Hematopoietic multipotent progenitor cell treated with erythropoietin and hydrocortisone succinate and interleukin-3 and kit ligand, for 17 days (in vitro differentiated cells): ENCODE measurements at places on chromosomes 5 and 9.

GRCh38 chr9:83013867-83014605, 48.9 kb downstream of the RASEF start:
- no peak for DNase-seq

DNA sequence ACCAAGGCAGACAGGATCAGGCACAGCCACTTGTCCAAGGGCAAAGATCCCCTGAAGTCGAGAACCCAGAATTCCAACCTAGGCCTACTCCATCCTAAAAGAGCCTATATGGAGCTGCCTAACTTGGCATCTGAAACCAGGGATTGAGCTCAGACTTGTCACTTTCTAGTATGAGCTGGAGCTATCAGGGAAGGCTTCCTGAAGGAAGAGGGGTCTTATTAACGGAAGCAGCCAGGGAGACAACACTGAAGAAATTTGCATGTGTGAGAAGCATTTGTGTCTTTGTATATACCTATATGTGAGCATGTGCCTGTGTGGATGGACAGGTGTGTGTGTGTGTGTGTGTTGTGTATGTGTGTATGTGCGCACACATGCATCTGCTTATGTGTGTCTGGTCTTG, 4.7 kb upstream of the AQP7 start:
- no peak for DNase-seq

GRCh38 chr5:89374818-89375521, 492.0 kb upstream of the MEF2C start:
- DNase-seq, result no peak

DNA sequence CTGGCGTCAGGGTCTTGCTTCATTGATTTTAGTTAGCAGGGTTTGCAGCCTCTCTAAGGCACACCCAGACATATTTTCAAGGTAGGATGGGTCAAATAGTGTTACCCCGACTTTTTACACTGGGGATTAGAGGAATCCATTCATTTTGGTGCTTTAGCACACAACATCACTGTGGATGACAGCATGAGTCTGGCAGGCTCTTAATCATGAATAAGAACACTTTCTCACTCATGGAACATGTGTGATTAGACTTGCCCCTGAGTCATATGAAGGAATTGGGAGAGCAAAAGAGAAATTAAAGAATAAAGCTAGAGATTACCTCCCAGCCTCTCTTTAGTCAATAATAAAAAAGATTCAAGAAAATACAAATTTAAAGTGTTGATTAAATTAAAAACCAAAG, 175.6 kb downstream of the SEMA5A start:
- no peak for DNase-seq

- DNase-seq, result no peak
These were observed 421.9 kb upstream of the DMAC1 start for GRCh38 chr9:8221462-8221861.

- no peak for DNase-seq
These were observed 31.7 kb downstream of the MTX3 start for GRCh38 chr5:79959407-79959806.

DNA sequence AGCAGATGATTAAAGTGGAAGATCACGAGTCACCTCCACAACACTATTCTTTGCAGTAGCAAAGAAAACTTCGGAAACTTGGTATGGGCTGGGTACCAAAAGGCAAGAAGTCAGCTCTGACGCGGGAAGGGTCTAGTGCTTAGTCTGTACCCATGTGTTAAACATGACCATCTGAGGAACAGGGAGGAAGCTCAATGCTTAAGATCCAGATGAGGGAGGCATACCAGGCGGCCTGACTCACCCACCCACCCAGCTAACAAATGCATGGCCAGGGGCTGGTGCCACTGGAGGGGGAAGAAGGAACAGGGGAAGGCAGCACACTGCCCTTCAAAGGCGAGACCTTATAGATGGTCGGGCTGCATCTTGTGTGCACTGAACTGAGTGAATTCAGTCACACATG, 41.8 kb downstream of the CAMSAP1 start:
- DNase-seq, result no peak

DNA sequence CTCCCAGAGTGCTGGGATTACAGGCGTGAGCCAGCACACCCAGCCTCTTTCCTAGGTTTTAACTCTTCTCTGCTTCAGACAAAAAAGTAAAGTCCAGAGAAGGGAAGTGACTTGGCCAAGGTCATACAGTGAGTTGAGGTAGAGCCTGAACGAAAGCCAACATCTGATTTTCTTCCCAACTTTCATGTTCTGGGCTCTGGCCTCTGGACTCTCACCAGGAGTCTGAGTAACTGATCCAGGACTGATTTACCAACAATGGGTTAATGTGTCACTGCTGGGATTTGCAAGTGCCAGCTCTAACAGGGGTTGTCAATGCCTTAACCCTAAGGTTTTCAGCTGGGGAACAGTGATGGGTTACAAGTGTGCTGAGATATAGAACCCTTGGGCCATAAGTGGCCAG, 32.2 kb upstream of the LARP1 start:
- DNase-seq, result no peak
